ENCODE measurements at places on chromosomes 2 and 18.

DNA sequence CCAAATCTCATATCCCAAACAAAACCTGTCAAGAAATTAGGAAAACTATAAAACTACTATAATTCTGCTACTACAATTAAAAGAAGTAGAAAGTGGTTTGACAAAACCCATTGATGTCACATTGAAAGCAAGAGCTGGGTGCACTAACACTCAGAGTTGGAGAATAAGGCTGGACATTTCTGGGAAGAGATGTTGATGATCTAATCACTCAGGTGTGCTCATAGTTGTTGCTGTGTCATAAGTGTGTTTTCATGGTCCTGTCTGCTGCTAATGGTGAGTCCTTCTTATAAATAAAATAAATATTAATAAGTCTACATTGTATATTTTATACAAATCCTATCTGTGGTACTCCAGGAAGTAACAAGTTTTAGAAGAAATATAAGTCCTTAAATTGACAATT is 168.2 kb upstream of the LRP1B start:
- DNase-seq: no peak

GRCh38 chr2:59391896-59392295 is 1150.8 kb upstream of the FANCL start:
- DNase-seq: no peak

DNA sequence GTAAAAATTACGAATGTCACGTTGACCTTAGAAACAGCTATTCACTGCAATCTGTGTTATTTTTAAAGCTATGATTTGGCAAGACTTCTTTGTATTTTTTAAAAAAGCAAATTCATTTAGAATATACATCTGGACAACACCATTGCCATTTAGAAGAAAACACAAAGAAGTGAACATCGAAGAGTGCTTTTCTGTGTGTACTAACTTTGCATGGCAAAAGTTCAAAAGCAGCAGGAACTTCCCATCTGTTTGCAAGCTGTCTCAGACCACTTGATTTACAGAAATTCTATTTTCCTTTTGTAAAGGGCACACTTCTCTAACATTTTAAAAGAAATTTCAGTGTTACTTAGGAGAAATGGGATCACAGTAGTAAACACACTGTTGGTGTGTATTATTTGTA is 145.9 kb downstream of the CALCRL start:
- DNase-seq: peak; percentile 32

GRCh38 chr2:6139916-6140315 is 447.7 kb downstream of the SOX11 start:
- no peak for DNase-seq

- DNase-seq: peak; percentile 81
Observed at GRCh38 chr2:72142570-72143440, 4.9 kb downstream of the CYP26B1 start.

- DNase-seq: peak; percentile 54
Observed at GRCh38 chr2:217996361-217996760, 6.4 kb downstream of the TNS1 start.

DNA sequence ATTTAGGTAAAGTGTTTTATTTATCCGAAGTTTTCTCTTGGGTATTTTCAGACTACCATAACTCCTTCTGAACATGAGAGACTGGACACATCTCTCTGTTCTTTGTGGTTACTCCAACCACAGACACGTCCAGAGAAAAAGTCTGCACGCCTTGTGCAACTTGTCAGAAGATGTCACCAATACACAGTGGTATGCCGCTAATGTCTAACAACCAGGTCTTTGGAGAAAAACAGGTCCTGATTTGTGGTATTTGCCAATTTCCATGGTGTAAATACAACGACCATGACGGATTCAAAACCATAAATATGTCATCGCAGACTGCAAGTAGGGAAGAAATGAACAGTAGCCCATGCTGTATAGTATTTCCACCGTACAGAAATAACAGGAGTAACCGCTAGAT is 620.6 kb upstream of the ID2 start:
- no peak for DNase-seq

DNA sequence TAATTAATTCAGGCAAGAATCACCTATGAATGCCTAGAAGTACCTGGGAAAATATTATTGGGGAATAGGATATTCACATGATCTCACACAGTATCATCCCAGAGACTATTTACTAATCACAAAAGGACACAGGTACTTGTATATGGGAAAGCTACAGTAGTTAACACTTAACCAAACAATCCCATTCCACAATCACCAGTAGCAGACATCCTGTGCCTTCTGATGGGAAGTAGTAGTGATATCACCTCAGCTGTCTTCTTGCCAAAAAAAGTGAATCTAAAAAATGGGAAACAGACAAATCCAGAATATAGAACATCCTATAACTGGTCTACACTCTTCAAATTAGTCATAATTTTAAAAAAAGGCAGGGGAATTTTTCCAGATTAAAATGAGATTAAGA is 75.6 kb upstream of the CCDC150 start:
- DNase-seq: peak; percentile 22

DNA sequence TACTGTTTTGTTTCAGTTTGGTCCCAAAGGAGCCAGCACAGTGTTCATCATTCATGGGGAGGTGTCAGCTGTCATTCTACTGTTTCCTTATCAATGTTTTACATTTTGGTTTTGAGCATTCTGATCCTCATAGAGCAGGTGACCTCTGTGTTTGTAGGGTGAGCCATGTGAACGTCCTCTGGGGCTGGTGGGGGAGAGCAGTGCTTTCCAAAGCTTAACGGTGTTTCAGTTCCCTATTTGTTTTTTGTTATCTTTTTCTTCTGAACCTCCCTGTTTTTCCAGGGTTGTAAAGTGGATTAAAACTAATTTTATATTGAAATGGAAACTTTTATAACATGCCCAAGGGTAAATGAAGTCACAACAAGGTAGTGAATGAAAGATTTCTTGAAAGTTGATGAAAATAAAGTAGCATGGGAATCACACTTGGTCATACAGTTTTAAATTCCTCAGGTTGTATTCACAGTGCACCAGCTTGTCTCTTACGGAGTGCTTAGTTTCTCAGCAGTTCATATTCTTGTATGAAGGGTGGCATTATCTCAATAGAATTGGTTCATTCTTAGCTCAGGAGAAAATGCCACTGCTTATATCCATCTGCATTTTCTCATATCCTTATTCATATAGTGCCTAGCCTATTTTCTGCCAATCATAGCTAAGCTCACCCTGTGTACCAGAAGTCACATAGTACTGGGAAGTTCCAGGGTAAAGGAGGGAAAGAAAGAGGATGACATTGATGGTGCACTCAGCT is 54.5 kb downstream of the MAP4K4 start:
- no peak for DNase-seq

DNA sequence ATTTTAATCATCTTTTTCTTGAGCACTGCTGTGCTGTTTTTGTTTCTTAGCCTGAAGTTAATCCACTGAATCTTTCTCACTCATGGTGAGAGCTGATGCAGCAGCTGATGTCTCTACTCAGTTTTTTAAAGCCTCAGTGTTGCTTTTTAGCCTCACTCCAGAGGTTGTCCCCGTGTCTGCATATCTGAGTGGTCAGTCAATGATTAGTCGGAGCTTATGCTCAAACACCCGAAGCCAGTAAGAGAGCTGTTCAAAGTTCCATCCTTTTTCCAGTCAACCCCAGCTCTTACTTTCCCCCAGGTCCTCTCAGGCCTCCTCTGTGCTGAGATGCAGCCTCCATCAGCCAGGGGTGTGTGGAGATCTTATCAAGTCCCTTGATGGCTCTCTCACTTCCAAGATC is 81.1 kb downstream of the MBOAT2 start:
- no peak for DNase-seq

GRCh38 chr2:147045113-147045512 is 799.7 kb upstream of the ACVR2A start:
- DNase-seq: peak; percentile 33

DNA sequence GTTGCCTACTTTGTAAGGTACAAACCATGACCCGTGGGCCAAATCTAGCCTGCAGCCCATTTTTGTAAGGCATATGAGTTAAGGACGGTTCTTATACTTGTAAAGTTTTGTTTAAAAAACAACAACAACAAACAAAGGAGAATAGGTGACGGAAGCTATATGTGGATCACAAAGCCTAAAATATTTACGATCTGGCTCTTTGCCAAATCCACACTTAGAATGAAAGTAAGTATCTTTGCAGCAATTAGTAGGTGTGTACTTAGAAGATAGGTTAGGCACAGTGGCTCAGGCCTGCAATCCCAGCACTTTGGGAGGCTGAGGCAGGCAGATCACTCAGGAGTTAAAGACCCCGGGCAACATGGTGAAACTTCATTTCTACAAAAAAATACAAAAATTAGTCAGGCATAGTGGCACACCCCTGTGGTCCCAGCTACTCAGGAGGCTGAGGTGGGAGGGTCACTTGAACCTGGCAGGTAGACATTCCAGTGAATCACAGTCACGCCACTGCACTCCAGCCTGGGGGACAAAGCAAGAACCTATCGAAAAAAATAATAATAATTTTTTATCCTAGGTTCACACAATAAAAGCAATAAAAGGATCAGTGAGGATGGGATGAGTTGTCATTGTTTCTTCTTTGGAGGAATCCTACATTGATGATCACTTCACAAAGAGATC is 57.8 kb upstream of the CTAGE1 start:
- DNase-seq: no peak

GRCh38 chr18:59646228-59646962 is 50.8 kb downstream of the CCBE1 start:
- no peak for DNase-seq

DNA sequence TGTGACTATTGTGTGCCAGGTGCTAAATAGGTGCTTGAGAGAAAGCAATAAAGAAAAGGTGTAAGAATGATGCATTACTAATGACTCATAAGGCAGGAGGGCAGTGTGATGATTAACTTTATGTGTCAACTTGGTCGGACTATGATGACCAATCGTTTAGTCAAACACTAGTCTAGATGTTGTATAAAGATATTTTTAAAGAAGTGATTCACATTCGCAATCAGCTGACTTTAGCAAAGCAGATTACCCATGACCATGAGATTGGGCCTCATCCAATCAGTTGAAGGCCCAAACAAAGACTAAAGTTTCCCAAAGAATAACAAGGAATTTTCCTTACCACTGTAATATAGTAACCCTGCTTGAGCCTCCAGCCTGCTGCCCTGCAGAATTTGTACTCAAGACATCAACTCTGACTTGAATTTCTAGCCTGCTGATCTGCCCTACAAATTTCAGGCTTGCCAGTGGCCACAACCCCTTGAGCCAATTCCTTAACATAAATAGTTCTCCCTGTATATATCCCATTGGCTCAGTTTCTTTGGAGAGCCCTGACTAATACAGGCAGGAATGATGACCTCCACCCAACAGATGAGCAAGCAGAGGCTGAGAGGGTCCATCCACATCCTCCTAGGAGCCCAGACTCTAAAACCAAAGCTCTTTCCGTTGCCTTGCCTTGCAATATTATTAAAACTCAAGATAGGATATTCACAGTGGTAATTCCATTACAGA is 132.6 kb downstream of the ACTR3 start:
- DNase-seq: no peak

DNA sequence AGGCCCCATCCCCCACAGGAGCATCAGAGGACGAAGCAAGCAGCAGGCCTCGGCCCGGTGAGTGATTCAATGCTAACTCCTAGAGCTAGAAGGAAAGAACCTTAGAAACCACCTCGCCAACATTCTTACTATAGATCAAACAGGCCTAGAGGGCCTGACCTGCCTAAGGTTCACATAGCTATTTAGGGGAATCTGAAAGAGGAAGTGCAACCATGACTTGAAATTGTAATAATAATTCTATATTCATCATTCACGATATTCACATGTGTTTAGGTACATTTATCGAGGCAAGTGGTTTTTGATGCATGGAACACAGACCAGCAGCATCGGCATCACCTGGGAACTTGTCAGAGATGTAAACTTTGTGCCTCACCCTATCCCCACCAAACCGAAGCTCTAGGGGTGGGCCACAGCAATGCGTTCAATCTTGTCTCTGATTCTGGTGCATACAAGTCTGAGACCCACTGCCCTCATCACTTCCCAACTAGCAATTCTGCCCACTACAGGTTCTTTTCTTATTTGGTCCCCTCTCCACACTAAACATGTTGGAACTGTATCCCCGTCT is 78.0 kb upstream of the DNMT3A start:
- no peak for DNase-seq

DNA sequence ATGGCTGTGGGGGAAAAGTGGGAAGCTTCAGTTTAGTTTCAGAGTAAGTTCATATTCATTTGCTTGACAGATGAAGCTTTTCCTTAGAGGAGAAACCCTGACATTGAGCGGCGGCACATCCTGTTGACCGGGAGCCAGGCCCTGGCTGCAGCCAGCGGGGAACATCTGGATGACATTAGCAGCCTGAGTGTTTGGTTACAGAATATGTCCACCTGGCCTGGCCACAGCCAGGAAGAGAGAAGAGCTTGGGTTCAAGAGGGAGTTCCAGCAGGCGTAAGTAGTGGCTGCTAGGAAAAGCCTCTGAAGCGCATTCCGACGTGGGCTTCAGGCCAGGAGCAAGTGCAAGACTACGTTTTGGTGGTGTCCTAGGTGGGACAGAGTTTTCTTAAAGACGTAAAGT is 144.9 kb upstream of the MYCN start:
- peak; percentile 90 for DNase-seq

DNA sequence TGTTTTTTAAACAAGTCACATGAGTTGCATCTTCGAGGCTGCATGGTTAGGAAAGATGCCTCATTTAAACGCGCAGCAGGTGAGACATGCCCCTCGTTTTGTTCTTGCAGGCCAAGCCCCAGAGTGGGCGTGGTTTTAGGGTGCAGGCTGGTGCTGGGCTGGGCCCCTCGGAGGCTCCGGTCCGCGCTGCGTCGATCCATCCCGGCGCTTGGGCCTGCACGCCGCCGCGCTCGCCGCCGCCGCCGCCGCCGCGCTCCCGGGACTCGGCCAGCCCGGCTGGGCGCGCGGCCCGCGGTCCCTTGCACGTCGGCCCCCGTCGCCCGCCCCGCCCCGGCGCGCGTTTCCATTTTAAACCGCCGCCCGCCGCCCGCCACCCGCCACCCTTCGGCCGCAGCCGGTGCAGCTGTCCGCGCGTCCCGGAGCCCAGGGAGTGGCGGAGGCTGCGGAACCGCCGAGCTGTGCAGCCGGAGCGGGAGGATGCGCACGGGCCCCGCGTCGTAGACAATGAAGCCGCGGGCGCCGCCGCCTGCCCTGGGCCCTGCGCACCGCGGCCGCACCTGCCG is 175.5 kb downstream of the AGAP1 start:
- DNase-seq: peak; percentile 75

DNA sequence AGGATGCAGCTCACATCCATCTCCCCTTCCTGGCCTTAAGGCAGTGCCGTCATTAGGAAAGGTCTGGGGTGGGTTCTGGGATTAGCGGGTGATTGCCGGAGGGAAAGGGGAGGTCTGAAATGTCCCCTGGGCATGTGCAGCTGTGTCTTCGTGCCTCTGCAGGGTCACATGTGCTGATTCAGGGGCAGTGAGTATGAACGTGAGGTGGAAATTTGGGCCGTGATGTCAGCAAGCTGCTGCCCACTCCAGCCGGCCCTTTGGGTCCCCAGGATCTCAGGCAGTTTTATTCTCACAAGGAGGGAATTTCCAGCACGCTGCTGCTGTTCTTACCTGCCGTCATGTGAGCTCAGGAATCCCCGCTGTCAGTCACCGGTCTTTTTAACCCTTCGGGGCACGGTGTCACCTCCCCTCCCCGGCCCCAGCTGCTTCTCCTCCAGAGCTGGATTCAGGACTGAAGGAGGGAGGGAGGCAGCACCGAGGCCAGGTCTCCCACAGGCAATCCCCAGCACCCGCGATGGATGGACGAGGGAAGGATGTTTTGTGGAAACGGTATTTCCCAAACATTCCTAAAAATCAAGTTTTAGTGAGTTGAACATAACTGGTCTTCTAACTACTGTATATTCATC is 23.5 kb downstream of the GPR35 start:
- no peak for DNase-seq
